ENCODE measurements at places on chromosomes 7 and 10.
A peak's percentile ranks its signal among the peaks of the same experiment; 100 is the strongest.

- DNase-seq, result no peak
Observed at GRCh38 chr7:101397243-101397642, 34.6 kb downstream of the COL26A1 start.

- DNase-seq, result no peak
Observed at GRCh38 chr10:49609006-49609282, 1.2 kb upstream of the SLC18A3 start.

- no peak for DNase-seq
Observed at GRCh38 chr10:131872827-131873375, 27.9 kb upstream of the PPP2R2D start.

- DNase-seq, result no peak
Observed at GRCh38 chr10:86594535-86594934, 59.8 kb upstream of the OPN4 start.

- DNase-seq, result no peak
Observed at GRCh38 chr7:25669281-25669781, 441.0 kb upstream of the NPVF start.

GRCh38 chr10:95907456-95908253 lies at the start of gene CC2D2B:
Gene CC2D2B (plus strand): TSS chr10:95907975. CDS start chr10:95911324, 3,349 bp downstream.
- peak; percentile 72 for DNase-seq

GRCh38 chr7:17142831-17143541 lies 155.5 kb upstream of the AHR start:
- DNase-seq, result no peak

DNA sequence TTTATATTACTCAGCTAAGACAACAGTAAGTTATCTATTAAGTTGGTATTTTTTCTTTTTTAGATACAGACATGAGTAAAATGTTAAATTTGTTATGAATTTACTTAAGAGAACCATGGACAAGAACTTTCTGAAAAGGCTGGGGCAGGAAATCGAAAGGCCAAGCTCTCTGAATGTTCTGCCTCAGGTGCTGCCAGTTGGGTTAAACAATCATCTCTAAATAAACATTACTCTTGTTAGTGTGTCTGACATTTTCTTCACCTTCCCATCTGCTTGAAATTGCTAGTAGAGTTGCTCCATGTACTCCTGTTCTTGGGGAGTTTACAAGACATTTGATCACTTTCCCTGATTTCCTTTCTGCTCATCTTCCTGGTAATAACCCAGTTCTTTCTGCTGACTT lies 87.5 kb downstream of the ANKRD7 start:
- DNase-seq, result no peak

DNA sequence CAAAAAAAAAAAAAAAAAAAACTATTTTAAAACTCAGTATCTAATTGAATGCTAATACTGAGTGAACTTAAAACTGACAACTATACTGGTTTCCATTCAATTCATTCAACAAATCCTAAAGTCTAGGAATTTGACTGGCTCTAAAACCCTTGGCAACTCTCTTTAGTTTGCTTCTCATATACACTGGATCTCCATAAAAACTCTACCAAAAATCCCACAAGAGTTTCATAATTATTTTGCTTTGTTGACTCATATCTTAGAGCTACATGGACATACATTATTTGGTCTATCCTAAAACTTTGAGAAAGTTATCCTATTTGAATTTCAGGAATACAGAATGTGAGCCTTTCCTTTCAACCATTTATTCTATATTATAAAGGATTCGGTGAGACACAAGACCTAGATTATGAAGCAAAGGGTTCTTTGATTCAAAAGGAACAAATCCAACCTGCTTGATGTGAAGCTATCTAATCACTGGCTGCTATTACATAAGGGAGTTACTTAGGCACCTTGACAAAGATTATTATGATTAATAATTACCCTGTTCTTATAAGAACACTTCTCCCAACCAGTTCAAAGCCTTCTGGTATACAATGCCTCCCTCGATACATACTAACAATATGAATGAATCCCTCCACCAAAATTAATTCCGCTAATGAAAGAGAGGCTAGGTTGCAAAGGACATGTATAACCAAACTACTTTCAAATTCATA lies 15.8 kb upstream of the KMT2E start:
- DNase-seq, result no peak

DNA sequence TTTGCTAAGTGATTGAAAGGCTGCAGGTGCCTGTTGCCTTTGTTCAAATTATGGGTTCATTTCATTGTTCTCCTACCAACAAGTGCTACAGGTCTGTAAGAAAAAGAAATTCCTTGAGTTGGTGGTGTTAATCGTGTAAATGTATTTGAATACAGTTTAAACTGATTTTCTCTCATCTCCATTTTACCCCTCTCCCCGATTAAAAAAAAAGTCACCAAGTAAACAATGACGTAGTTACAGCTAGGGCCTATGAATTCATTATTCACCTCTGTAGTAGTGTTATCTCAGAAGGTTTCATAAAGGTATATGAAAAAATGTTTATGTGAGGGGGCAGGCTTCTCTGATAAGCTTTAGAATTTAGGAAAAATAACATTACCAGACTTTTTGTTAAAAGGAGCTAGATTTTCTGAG lies 1.1 kb downstream of the REEP3 start:
- DNase-seq, result no peak

DNA sequence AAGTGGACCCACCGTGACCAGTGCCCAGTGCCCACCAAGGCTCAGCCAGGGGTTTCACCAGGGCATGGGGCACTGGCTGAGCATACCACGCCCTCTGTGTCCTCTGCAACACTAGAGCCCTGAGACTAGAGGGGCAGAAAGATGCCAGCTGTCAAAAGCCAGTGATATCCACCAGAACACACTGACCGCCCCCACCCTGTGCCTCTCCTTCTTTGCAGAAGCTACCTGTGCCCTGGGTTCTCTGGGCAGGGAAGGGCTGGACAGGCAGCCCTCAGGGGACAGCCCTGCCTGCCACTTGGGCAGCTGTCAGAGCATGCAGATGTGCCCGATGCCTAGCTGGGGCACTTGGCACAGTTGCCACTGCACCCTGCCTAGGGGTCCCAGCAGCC lies 494 bp downstream of the VSIR start:
- no peak for DNase-seq

- no peak for DNase-seq
Observed at GRCh38 chr10:78937393-78937792, 131.4 kb upstream of the ZMIZ1 start.

- no peak for DNase-seq
Observed at GRCh38 chr10:45502458-45502857, 128.4 kb downstream of the ALOX5 start.

- DNase-seq, result no peak
Observed at GRCh38 chr10:72010234-72010973, 46.2 kb downstream of the CHST3 start.

- no peak for DNase-seq
Observed at GRCh38 chr10:96376483-96376882, 17.7 kb upstream of the OPALIN start.

DNA sequence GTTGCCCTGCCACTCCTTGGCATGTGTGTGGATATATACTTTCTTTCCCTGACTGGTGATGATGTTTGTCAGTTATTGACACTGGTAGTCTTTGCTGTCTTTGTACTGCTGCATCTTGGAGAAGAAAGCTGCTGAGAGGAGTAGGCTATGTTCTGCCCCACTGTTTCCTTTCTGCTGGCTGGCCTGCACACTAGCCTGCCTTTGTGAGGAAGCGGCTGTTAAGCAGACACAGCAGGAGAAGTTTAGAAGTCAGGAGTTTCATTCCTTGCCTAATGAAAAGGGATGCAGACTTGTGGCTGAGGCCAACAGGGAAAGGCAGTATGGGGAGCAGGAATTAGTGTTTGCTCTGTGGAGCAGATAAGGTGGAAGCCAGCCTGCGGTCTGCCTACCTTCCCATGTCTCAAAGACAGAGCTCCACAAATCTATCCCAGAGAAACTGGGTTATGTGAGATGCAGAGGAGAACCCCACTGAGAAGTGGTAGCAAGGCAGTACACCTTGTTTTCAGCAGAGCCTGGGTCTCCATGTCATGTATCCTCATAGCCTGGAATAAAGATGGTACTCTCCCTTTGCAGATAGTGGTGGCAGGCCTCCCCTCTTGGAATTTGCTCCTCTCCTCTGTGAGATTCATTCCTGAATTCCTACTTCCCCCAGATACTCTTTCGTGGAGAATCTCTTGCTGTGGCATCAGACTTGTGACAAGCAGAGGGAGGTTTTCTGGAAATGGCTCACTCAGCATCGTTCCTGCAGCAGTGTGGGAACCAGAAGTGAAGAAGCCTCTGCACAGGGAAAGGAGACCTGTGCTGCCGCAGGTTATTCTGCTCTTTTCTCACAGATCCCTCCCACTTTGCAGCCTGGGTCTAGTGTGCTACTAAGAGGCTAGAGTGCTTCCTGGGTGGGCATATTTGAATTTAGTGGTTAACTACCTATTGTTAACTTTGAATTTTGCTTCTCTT lies 130.2 kb downstream of the LRRC4 start:
- no peak for DNase-seq

DNA sequence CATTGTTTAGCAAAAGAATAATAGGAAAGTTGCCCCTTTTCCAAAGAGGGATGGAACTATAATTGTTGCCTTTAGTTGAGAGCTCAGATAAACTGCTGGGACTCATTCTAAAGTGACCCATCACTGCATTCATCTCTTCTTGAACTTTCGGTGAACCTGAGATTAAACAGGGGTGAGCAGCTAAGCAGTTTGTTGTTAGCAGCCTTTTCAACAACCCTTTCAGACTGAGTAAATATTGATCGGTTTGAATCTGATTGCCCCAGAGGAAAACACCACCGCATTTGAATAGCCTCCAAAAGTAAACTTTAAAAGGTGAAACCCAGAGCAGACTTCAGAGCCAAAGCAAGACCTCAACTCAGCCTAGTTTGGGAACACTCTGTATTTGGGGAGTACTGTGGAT lies 4.7 kb downstream of the HOXA1 start:
- no peak for DNase-seq

GRCh38 chr7:143490717-143491306 lies 13.1 kb downstream of the TAS2R41 start:
- DNase-seq, result no peak

- no peak for DNase-seq
Observed at GRCh38 chr7:107327986-107328569, 141.8 kb upstream of the GPR22 start.

- DNase-seq, result no peak
Observed at GRCh38 chr7:51253157-51253556, 63.5 kb downstream of the COBL start.

GRCh38 chr10:87660484-87661133 lies 931 bp downstream of the PAPSS2 start:
- no peak for DNase-seq

DNA sequence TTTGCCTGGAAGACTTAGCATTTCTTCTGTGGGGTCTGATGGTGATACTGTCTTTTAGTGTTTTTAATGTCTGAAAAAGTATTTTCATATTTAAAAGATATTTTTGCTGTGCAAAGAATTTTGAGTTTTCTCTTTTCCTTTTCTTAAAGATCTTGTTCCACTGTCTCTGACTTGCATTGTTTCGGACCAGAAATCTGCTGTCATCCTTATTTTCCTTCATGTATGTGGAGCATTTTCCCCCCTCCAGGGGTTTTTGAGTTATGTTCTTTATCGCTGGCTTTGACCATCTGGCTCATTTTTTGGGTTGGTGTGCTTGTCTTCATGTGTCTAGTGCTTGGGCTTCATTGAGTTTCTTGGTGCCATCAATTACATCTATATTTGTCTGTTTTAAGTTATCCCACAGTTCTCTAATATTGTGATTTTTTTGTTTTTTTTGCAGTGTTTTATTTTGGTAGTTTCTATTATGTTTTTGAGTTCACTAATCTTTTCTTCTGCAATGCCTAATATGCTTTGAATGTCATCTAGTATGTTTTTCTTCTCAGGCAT lies 119.9 kb downstream of the MGMT start:
- DNase-seq, result no peak

- no peak for DNase-seq
Observed at GRCh38 chr10:28906415-28906814, 229.1 kb downstream of the BAMBI start.

- no peak for DNase-seq
Observed at GRCh38 chr7:25672496-25672895, 444.2 kb upstream of the NPVF start.

GRCh38 chr10:106785528-106785927 lies 379.0 kb downstream of the SORCS1 start:
- DNase-seq, result no peak

DNA sequence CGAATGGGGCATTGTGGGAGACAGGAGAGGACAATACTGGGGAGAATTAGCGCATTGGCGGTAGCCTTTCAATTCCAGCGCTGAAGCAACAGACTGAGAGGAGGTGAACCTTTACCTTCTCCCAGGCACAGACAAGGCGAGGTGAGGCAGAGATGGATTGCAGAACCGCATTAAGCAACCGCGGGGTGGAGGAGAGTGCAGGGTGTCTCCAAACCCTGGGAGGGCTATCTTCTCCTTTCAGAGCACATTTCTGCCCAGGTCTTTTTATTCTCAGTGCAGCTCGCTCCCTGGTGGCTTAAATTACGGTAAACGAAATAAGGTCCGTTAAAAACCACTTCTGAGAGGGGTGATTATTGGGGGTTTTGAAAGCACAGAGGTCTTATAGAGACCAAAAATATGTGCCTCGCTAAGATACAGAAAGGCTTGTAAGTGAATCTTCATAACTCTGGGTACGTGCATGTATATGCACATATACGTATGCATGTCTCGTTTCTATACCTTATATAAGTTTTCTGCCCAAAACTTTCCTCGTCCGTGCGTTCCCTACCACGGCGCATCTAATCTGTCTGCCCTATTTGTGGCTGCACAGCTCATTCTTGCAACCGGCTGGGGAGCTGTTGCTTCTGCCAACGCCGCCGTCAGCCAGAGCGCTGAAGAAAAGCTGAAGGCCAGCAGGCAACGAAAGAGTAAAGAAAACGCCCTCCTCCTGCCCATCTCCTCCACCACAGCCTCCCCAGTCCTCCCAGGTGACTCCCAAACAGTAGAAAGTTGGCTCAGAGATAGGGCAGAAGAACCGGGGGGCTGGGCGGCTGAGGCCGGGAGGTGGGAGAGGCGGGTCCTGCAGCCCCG lies 895 bp upstream of the ZNF804B start:
- DNase-seq, result no peak

GRCh38 chr10:125162120-125162931 lies 2.0 kb upstream of the CTBP2 start:
- DNase-seq, result no peak

DNA sequence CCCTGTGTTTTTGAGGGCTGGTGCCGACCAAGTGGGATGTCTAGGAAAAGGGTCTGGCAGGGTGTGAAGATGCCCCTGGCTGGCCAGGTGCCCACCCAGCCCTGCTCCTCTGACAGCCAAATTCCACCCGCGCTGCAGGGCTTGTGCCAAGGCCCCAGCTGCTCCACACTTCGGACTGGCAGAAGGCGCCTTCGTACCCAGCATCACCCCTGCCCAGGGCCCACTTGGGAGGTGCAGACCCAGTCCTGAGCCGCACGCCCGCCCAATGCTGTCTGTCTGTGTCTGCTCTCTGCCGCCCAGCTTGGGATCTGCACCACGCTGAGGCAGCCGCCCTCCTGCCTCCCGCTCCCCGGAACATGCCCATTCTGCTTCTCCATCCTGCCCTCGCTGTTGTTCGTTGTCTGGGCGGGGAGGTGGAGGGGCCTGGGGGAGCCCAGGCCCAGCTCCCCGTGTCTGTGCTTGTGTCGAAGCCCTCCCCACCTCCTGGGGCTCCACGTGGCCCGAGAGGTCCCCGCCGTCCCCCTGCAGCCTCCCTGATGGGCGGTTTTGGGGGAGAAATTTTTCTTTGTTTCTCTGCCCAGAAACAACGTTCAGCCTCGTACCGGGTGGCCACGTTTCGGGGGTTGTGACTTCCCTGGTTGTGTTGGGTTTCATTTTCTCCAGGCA lies 36.9 kb upstream of the PPIF start:
- DNase-seq, result no peak

GRCh38 chr10:87622314-87623004 lies 37.2 kb upstream of the PAPSS2 start:
- DNase-seq, result no peak

- DNase-seq, result no peak
Observed at GRCh38 chr10:59799421-59799820, 46.2 kb upstream of the MRLN start.

GRCh38 chr7:101162551-101163278 lies 2.7 kb downstream of the VGF start:
- no peak for DNase-seq

All from 8988T (cell line).